ENCODE measurements at places on chromosomes 5 and 9. TPM values are rescaled to one million over a fixed set of nuclear protein-coding genes. Genes with fewer than 3 reads are reported as not detected.

The CCDC152 gene
- 16.1 TPM for polyA plus RNA-seq

The NIM1K gene
- 0.43 TPM for polyA plus RNA-seq

DNA sequence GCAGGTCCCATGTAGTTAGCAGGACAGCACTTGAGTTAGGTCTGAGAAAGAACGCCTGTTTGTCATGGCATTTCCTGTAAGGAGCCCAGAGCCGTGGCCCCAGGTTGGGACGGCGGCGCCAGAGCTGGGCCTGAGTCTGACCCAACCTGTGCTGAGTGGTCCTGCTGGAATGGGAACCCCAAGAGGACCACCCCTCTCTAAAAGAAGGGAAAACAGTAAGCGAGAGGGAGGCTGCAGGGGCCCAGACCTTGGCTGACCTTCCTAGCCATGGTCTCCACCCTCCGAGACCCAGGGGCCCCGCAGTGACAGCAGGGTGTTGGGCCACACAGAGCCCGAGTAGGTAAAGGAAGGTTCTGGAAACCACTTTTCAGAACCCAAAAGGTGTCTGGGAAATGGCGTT is 1.8 kb upstream of the LRRC14B start:
- DNase-seq, result no peak

The SLC24A2 gene
- polyA plus RNA-seq, result 0.18 TPM

The ZDHHC11B gene
- 8.9 TPM for polyA plus RNA-seq

GRCh38 chr5:159975462-159976019 is 33.4 kb upstream of the TTC1 start:
- peak; percentile 20 for DNase-seq

DNA sequence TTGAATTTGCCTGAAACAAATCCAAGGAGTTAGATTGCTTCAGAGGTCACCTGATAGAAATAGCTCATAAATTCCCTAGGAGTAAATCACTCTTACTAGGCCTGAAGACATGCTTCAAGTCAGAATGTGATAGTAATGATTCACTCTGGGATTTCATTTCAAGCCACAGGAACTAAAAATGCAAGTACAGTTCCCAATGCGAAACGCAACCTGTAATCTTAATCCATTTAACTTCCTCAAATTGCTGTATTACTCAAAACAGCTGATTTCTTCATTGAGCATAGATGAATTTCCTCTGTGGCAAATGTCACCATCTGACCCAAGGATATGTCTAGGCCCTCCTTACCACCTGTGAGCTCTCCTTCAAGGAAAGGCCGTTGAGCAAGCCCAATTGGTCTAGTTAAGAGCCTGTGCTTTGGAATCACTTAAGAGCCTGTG is 32.1 kb upstream of the IL6ST start:
- no peak for DNase-seq

DNA sequence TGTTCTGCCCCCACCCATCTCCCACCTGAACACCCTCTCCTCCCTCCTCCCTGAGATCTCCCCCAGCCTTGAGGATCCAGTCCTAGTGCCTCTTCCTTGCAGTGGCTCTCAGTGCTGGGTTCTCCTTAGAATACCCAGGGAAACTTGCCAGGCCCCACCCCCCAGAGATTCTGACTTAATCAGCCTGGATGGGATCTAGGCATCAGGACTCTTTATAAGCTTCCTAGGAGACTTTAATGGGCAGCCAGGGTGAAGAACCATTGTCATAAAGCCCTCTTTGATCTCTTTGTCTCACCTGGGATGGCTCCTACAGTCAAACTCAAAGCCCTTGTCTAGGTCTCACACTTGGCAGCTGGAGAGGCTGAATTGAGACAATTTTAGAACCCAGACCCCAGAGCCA is 8.6 kb upstream of the GLIS3 start:
- no peak for DNase-seq

DNA sequence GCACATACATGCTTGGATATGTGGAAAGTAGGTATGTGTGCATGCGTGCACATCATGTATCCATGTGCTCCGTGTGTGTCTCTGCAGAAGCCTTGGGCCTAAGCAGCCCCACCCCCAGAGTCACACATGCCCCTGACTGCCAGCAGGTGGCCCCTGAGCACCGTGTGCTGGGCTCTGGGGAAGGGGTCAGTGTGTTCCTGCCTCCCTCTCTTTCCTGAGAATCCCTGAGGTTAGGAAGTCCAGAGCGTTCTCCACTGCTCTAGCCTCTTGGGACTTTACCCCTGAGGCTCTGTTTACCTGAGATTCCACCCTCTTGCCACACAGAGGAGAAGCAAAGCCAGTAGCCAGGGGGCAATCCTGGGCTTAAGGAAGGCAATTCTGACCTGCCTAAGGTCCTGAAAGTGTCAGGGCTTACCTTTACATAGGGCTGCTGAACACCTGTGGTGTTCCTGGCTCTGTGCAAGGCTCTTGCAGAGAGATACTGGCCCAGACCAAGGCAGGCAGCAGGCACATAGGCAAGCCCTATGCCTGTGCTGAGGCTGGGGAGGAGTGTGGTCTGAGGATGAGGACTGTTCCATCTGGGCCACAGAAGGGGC is 207.3 kb downstream of the TMEM38B start:
- peak; percentile 67 for DNase-seq

GRCh38 chr9:3170819-3171218 is 326.9 kb upstream of the PUM3 start:
- DNase-seq, result no peak

DNA sequence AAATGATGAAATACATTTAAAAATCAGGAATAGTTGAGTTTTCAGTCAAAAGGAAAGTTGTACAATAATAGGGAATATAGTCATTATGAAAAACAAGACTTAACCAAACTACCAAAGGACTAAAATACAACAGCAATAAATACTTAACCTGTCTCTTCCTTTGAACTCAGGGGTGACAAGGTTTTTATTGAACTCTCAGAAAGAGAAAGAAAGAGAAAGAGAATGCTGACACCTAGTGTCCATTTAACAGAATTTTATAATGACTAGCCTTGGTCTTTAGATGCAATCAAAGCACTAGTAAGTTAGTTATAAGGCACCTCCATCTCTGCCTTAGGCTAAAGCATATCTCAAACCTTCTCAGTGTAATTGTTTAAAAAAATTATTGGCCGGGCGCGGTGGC is 47.5 kb downstream of the UIMC1 start:
- DNase-seq, result peak; percentile 26

DNA sequence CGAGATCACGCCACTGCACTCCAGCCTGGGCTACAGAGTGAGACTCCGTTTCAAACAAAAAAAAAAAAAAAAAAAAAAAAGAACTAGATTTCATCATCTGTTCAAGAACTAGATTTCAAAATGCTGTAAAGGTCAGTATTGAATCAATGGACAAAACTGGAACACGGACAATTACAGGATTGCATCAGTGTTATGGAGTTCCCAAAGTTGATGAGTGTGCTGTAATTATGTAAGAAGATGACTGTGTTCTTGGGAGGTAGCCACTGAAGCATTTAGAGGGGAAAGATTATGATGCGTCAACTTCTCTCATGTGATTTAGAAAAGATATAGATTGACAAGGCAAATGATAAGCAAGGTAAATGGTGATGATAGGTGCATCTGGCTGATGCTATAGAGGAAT is 6.5 kb downstream of the FAM240B start:
- no peak for DNase-seq

The IL9 gene
- polyA plus RNA-seq, result not detected

GRCh38 chr5:112386766-112387165 is 32.3 kb downstream of the EPB41L4A start:
- DNase-seq, result no peak

DNA sequence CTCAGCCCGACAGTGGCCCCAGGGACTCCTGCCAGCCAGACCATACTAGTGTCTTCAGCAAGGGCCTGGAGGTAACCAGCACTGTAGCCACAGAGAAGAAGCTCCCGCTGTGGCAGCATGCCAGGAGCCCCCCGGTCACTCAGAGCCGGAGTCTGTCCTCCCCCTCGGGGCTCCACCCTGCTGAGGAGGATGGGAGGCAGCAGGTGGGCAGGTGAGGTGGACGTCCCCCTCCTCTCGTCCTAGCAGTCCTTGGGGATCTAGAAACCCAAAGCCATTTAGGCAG is 28.0 kb upstream of the LRRC14B start:
- no peak for DNase-seq

The CCNO gene
- polyA plus RNA-seq, result 6.5 TPM

GRCh38 chr5:111930905-111931461 is 174.0 kb upstream of the NREP start:
- DNase-seq, result no peak

- no peak for DNase-seq
Observed at GRCh38 chr5:2017540-2018389, 135.0 kb upstream of the IRX4 start.

The C5orf34 gene
- polyA plus RNA-seq, result 8.4 TPM

- DNase-seq, result no peak
Observed at GRCh38 chr9:111965566-111966019, 69.0 kb downstream of the UGCG start.

DNA sequence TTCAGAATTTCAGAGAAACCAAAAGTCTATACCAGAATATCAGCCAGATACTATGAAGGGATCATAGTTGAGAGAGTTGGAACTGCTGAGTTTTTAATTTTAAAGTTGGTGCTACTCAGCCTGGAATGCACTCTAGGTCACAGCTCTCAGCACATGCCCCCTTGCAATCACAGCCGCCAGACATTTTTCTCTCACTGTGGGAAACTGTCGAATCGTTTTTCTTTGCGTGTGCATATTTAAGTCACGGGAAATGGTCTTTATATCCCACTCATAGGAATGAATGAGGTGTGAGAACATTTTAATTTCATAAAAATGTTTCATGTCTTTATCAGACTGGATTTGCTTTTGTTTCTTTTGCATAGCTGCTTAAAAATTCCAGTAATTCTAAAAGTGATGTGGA is 12.2 kb upstream of the SPDL1 start:
- no peak for DNase-seq

Data from left kidney (tissue), 8 donors.